NCI-H2171 treated with DMSO at 0.1 percent for 48 hours (cell line): ENCODE measurements at places on chromosomes 12 and 14.
A peak's percentile ranks its signal among the peaks of the same experiment; 100 is the strongest.

DNA sequence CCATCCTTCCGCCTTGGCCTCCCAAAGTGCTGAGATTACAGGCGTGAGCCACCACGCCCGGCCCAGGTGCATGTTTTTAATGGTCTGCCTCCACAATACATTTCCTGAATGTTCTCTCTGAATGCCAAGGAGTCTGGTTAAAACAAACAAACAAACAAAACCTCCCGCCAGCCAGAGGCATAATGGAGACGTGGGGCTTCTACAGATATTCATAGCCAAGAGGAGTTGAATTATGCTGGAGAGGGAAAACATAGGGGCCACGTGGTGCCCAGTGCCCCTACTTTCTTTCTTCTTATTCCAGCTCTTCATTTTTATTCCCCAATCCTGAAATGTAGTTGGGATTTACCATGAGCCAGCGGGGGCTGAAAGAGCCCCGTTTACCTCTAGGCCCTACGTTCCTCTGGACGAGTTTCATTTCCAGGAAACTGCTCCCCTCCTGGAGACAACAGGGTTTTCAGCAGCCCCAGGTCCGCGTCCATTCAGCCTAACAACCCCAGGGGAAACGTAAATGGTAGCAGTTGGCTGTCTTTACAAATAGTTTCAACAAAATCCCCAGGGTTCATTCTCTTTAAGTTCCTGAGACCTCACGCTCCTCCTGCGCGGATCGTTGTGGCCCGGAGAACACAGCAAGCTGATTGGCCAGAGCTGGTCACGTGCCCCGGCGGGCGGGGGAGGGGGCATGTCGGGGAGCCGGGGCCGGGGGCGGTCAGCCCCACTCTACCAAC, 108.5 kb upstream of the ESRRB start:
- DNase-seq, result peak; percentile 42

DNA sequence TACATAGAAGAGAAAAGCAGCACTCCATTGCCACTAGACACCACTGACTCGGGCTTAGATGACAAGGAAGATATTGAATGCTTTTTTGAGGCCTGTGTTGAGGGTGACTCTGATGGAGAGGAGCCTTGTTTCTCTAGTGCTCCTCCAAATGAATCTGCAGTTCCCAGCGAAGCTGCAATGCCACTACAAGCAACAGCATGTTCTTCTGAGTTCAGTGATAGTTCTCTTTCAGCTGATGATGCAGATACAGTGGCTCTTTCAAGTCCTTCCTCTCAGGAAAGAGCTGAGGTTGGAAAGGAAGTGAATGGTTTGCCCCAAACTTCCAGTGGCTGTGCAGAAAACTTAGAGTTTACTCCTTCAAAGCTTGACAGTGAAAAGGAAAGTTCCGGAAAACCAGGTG, 114.5 kb upstream of the NPAS3 start:
- no peak for DNase-seq

DNA sequence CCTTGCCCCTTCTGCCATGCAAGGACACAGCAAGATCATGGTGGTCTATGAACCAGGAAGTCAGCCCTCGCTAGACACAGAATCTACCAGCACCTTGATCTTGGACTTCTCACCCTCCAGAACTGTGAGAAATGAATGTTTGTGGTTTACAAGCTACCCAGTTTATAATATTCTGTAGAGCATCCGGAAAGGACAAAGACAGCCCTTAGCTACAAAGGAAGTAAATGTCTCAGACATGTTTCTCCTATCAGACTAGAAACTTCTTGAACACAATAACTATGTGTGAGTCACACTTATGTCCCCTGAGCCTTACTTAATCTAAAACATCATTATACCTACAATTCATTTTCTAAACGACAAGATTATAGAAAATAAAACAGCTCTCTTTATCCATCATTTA, 176.7 kb downstream of the KLHL28 start:
- DNase-seq, result no peak

DNA sequence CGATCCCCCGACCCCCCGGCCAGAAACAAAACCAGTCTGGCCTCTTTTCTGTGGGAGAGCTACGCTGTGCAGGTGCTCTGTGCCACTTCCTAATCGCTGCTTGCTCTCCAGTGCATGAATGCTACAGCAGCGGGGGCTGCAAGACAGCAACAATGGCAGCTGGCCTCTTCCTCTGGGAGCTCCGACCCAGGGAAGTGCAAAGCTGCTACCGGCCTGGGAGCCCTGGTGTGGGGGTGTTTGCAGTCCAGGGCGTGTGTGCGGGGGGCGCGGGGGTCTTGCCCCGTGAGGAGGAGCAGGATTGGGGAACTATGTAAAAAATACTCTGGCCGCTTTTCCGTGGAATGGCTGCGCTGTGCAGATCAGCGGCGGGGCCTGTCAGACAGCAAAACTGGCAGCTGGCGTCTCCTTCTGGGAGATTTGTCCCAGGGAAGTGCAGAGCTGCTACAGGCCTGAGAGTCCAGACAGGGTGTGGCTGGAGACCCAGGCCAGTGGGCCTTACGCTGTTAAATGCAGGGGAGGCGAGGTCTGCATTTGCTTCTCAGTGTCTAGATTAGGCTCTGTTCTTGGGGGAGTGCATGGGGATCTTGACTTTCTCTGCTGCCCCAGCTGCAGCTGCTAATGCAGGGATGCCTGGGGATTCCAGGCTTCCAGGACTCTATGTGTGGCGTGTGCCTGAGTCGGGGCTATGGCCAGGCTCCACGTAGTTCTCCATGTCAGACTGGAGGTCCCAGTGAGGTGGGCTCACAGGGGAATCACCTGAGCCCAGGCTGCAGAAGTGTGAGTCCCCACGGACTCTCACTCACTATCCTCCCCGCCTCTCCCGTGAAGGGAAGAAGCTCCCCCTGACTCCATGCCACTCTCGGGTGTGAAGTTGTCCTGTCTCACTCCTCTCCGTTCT, 344.5 kb downstream of the AEBP2 start:
- DNase-seq, result peak; percentile 31

DNA sequence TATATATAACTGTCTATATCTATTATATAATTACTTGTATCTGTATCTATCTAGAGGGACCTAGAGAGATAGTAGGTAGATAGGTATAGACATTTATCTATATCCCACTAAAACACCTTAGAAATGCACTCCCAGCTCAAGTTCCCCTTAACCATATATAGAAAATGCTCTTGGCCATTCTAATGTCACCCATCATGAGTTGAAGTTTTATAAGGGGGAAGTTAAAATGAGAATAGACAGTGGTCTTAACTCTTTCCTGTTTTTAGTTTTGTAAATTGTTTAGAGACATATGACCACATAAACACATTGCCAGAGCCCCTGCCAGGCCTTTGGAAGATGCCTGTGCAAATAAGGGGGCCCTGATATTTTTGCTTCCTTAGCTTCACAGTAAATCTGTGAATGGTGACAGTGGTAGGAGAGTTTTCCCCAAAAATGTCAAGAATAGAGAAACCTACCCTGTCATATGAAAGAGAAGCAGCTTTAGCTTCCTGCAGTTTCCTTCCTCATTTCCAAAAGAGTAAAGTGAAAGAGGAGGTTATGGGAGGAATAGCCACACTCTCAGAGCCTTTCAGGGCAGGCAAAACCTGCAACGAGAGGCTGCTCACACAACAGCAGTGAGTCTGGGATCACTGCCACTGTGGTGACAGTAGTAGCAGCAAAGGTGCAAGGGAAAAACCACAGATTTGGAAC, 45.5 kb downstream of the MGST1 start:
- DNase-seq, result no peak

- DNase-seq, result no peak
Measured at GRCh38 chr12:95083938-95084337, 10.5 kb upstream of the NR2C1 start.

DNA sequence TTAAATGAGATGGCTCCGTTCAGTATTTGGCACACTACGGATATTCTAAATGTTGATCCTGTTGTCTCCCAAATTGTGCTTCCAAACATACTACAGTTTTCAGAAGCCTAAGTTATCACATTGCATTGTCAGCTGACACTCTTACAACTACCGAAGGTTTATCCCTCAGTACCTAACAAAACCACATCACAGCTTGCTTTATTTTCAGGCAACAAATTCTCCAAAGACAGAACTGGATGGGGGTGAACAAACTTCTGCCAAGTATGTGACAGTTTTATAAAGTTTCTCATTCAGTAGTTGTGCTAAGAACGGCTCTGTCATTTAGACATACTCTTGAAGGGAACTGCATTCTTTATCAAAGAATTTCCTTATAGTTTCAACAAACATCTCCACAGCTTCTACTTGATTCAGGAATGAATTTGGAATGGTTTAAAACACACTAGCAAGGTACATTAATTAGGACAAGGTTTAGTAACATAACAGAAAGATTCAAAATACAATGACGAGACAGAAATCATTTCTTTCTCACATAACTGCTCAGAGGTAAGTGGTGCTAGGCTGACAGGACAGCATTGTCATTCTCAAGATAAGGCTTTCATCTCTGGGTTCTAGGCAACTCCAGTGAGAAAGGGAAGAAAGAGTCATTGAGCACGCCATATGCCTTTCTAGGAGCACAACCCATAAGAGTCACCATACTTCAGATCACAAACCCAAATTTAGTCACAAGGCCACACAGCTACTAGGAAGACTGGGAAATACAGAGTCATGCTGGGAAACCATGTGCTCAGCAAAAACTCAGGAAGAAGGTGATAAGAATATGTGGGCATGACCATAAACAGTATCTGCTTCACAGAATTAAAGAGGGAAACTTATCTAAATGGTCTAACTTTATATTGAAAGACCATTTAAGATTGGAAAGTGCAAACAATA, 100.7 kb downstream of the DUSP6 start:
- no peak for DNase-seq

DNA sequence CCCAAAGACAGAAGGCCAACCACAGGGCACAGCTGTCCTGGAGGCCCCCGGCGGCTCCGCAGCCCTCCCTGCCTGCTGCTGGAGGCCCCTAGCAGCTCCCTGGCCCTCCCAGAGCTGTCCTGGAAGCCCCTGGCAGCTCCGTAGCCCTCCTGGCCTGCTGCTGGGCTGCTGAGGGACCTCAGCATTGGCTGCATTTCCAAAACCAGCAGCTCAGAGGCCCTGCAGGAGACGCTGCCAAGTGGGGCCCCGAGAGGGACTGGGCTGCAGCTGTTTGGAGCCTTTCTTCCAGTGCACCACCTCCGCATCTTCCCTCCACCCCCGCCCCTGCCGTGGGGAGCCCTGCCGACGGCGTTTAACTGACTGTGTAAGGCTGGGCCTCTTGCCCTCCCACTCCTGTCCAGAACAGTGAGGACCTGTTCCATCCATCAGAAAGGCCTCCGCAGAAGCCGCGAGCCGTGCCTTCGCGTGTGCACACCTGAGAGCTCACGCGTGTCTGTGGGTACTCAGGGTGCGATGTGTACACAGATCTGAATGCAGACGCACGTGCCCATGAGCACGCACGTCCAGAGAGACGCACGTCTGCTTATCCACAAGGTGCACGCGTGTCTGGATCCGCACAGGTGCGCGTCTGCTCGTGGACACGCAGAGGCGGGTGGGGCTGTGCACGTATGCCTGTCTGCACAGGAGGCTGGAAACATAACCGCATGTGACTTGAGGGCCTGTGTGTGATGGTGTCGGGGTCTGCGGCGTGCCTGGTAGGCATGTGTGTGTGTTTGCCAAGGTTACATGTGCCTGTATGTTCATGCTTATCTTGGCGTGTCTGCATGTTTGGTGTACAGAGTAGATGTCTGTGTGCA, 57.0 kb upstream of the FBRSL1 start:
- DNase-seq, result peak; percentile 42
